ENCODE measurements at places on chromosomes 6 and 20.

GRCh38 chr6:31907158-31907813 lies 5.4 kb upstream of the ZBTB12 start:
- no peak for DNase-seq

GRCh38 chr6:92050216-92050615 lies 1369.1 kb downstream of the EPHA7 start:
- no peak for DNase-seq

GRCh38 chr6:37860226-37860839 lies 40.8 kb downstream of the ZFAND3 start:
- peak; percentile 38 for DNase-seq

- DNase-seq = no peak
These were observed 224.3 kb downstream of the MAFB start for GRCh38 chr20:40464731-40465208.

DNA sequence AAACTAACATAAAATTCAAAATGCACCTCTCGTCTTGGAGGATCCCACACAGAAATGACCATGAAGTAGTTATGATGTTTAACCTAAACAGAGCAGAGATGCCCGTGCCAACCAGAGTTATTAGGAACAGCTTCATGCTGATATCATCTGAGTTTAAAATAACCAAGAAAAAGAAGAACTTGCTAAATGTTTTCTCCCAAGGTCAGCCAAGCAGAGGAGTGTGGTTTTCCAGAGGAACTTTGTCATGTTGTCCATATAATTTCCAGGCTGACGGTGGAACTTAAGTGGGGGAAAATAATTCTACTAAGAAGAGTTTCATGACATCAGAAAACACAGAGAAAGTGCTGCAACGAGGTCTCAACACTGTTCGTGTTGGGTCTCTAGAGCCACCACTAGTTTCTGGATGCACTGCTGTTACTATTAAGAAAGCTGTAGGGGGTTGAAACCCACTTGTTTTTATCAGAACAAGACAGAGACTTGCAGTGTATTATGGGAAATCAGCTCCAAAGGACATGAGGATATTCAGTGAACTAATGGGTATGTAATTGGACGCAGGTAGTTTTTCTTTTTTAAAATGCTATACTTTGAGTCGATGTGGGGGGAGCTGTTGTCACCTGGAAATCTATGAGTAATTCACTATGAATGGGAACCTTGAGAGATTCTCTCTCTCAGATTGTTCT lies 5.2 kb downstream of the AGPAT4 start:
- no peak for DNase-seq

- peak; percentile 83 for DNase-seq
These were observed 4.2 kb upstream of the NTSR1 start for GRCh38 chr20:62704341-62704948.

DNA sequence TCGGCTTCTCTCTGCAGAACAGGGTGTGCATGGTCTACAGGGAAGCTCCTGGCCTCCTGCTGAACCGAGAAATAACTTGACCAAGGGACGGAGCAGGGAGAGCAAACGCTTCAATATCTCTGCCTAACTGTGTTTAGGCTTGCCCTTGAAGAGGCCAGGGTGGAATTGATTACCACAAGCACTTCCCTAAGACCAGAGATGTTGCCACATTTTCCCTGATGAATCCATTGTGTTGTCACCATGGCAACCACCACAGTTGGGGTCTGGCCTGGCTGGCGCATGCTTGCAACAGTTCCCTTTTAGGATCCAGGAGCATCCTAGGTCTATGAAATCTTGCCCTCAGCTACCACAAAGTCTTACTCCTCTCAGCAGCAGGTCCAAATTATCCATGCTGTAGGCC lies 213.5 kb upstream of the SULF2 start:
- no peak for DNase-seq

DNA sequence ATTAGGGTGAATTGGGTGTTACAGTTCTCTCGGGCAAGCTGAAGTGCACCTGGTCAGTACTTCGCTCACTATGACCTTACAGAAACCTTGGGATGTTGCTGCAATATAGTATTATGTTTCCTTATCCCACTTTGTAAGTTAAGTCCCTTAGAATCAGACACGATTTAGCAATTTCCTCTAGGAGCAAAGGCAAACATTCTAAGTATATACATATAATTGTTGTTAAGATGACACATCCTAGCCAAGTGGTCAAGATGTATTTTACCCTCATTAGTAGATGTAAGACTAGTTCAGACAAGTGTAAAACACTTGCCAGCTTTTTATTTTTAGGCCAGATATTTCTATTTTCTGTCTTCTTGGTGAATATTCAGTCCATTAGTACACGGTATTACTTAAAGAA lies 31.1 kb upstream of the RGS17 start:
- DNase-seq = no peak

- DNase-seq = no peak
These were observed 1.4 kb downstream of the PIM1 start for GRCh38 chr6:37171201-37171969.

- no peak for DNase-seq
These were observed 17.5 kb upstream of the ZNF831 start for GRCh38 chr20:59145924-59146779.

DNA sequence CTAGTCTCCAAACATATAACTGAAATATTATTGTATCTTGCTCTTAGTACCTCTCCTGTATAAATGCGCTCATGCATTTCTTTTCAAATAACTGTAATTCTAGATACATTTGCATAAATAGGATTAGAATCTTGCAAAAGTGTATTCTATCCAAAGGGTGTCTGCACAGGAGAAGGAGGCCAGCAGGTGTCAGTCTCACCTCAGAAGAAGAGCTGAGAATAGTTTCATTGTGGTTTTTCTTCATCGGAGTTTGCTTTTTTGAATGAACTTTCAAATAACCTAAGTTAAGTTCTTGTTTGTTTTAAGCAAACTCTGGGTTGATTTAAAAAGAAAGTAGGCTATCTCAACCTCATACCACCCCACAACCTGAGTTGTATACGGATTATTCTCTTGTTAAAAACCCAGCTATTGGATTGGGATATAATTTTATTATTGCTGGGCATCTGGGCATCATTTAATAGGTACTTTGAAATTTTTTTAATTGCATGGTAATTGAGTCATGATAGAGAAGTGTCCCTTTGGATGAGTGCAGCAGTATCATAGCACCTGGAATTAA lies 125.0 kb upstream of the MLIP start:
- peak; percentile 48 for DNase-seq

- no peak for DNase-seq
These were observed 56.0 kb upstream of the MYL9 start for GRCh38 chr20:36485286-36485685.

GRCh38 chr20:16040742-16041141 lies 532.5 kb downstream of the KIF16B start:
- no peak for DNase-seq

GRCh38 chr6:128068119-128068479 lies 167.2 kb upstream of the THEMIS start:
- DNase-seq = no peak

- DNase-seq = no peak
These were observed 1.5 kb downstream of the ZHX3 start for GRCh38 chr20:41316051-41316450.

DNA sequence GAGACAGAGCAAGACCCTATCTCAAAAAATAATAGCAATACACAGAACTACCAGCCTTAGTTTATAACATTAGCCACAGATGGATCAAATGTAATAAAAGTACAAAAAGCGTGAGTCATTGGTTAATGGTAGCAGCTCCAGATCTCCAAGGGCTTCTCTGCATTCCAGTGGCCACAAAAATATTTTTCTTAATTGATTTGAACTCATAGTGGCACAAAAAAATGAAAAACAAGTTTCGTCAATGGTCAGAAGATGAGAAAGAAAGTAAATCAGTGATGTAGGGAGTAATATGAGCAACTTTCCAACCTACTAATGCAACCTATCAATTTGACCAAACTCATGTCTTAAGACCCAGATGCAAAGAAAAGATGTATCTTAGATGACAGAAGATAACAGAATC lies 79.6 kb downstream of the CEP57L1 start:
- peak; percentile 24 for DNase-seq

DNA sequence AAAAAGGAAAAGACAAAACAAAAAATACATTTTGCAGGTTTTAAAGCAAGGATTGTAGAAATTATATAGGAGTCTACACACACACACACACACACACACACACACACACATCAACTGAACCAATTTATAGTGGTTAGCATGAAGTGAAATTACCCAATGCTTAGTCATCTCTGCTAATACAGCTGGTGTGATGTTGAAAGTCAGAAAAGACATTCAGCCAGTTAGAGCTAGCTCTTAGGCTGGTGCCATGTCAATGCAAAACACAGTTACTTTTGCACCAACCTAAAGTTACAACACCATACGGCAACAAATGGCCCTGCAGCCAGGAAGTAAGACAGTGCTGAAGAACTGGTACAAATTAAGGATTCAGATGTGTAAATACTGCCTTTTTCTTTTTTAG lies 15.2 kb downstream of the FAM210B start:
- peak; percentile 15 for DNase-seq

DNA sequence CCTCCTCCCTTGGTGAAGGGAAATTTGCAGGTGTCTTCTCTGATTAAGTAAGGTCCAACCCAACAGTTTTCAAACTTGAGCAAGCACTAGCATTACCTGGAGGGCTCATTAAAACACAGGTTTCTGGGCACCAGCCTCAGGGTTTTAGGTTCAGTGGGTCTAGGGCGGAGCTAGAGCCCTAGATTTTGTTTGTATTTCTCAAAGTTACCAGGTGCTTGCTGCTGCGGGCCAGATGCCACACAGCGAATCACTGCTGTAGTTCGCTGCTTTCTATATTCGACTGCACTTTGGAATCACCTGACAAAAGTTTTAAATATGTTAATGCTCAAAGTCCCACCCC lies 869 bp downstream of the COL21A1 start:
- no peak for DNase-seq

GRCh38 chr6:28711788-28712341 lies 186.2 kb downstream of the GPX5 start:
- DNase-seq = no peak

GRCh38 chr6:148524976-148525375 lies 182.3 kb downstream of the SASH1 start:
- DNase-seq = peak; percentile 50

DNA sequence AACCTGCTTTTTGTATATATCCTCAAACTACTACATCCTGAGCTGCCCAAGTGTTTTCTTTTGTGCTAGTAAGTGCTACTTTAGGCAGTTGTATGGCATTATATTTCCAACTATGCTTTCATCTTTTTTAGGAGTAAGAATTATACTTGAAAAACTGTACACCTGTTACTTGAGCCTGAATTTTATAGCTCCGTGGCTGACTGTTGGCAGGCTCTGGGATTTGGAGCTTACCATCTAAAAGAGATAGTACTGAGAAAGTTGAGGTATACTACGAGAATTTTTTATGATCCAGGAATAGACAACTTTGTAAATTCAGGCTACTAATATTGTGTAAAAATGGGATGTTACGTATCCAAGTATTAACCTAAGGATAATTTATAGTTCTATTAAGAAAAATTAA lies 32.4 kb downstream of the RNF217 start:
- DNase-seq = no peak

- DNase-seq = no peak
These were observed 31.7 kb downstream of the C6orf58 start for GRCh38 chr6:127608554-127609270.

DNA sequence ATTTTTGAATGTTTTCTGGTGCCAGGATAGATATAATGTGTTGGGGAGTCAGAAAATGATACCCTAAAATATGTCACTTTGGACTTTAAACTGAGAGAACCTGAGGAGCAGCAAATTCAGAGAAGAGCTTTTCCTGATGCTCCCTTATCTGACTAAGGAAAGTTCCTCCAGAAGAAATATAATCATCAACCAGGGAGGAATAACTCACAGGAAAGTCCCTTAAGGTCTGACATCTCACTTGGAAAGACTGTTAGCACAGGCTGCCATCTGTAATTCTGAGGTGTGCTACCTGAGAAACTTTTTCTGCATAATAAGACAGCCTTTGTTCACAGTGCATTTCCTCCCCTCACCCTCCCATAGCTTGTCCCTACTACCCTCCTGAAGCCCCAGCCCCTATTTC lies 218.6 kb downstream of the SYNE1 start:
- no peak for DNase-seq

DNA sequence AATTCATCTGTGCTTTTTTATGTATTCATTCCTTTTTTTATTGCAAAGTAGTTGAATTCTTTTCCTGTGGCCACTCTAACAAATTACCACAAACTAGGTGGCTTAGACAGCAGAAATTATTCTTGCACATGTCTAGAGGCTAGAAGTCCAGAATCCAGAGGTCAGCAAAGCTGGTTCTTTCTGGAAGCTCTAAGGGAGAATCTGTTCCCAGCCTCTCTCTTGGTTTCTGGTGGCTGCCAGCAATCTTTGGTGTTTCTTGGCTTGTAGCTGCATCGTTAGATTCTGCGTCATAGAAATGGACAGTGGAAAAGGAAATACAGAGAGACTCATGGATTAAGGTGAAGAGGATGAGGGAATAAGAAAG lies 39.3 kb downstream of the GSTA2 start:
- no peak for DNase-seq

DNA sequence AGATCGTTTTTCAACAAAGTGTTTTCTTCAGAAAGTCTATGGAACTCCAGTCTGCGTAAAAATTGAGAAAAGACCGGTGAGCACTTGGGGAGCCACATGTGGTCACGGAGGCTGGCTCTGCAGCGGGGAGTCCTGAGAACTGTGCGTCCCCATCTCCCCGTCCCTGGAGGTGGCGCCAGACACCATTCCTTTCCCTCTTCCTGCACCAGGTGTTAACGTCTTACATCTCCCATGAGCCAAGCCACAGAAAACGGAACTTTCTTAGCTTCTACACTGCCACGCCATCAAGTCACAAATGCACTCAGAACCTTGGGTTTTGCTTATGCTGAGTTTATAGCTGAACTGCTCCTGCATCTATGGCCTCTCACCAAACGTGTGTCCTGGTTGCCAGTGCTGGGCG lies 62.6 kb downstream of the GINS1 start:
- no peak for DNase-seq

- no peak for DNase-seq
These were observed 206.3 kb upstream of the KHDRBS2 start for GRCh38 chr6:62492192-62492822.

DNA sequence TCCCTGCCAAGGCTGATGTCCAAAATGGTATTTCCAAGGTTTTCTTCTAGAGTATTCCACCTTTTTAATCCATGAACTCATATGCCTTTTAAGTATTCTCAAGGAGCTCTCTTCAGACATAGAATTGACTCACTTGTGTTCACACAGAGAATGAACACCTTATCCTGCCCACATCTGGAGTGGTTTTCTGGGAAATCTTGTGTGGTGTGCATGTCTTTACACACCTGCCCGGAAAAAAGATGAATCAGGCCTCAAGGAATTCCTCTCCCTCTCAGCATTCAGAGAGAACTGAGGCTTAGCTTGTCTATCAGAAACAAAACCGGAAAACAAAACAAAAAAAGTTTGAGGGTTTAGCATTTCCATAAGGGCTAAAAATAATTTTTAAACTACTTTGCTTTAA lies 148.8 kb downstream of the TFAP2A start:
- DNase-seq = no peak

DNA sequence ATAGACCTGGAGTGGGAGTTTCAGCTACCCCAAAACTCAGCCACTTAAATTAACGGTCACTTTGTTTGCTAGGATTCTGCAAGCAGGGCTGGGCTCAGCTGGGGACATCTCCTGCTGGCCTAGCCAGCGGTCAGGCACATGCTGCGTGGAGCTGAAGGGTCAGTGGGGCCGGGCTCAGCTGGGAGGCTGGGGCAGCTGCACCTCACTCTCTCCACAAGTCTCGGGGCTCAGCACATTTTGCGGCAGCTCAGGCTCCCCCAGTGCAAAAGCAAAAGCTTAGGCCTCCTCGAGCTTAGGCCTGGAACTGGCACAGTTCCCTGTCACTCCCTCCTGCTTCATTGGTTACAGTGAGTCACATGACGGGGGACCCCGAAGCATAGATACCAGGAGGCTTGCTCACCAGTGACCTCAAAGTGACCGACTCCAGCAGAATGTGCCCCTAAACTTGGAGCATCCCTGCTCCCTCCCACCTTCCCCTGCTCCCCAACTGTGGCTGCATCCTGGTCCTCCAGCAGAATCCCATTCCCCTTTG lies 80.6 kb upstream of the CST7 start:
- DNase-seq = no peak
